ENCODE measurements at places on chromosomes 5 and 9. TPM values are rescaled to one million over a fixed set of nuclear protein-coding genes. Genes with fewer than 3 reads are reported as not detected.

GRCh38 chr5:76379316-76379715, 23.8 kb upstream of the IQGAP2 start:
- no peak for DNase-seq

GRCh38 chr5:134758176-134758503, 439 bp upstream of the DDX46 start:
- no peak for DNase-seq

The G3BP1 gene
- 439 TPM for total RNA-seq

DNA sequence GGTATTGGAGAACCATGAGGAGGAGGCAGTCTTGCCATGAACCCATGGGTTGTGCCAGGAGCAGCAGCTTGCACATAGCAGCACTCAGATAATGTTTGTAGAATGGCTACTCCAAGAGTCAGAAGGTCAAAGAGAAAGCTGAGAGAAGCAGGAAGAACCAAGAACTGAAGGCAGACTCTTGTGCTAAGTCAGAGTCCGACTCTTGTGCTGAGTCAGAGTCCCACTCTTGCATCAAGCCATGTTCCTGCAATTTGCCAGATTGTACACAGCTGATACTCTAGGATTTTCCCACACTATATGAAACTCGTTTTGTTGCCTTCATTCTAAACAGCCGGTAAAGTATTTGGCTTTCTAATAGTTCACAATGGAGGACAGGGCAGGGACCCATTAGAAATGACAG, 26.2 kb upstream of the HSPA9 start:
- no peak for DNase-seq

The TAF1L gene
- not detected for total RNA-seq

DNA sequence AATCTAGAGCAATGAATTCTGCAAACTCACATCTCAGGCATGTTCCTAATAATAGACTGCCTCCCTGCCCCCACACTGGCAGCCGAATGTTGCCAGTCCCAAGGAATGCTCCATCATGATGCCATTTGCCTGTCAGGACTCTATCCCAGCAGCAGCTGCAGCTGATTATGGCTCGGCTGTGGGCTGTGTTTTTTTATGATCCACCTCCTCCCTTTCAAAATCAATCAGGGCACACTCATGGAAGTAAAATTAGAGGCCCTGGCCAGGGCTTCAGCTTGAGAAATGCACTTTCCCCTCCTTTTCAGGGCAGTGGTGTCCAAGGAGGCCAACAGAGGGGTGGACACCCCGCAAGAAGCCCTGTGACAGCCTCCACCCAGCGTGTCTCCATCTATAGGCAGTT, 176.7 kb upstream of the S1PR3 start:
- DNase-seq = no peak

The TAF11L5 gene
- not detected for total RNA-seq

The PTGR1 gene
- 43.5 TPM for total RNA-seq

GRCh38 chr5:172078726-172079345, 72.4 kb upstream of the FBXW11 start:
- no peak for DNase-seq

The ZDHHC11B gene
- total RNA-seq = 0.86 TPM

The ARHGEF28 gene
- 0.57 TPM for total RNA-seq

Measured in H9 (cell line).